M059J (cell line): ENCODE measurements at places on chromosomes 1 and 21. TPM values are rescaled to one million over a fixed set of nuclear protein-coding genes. Genes with fewer than 3 reads are reported as not detected.

DNA sequence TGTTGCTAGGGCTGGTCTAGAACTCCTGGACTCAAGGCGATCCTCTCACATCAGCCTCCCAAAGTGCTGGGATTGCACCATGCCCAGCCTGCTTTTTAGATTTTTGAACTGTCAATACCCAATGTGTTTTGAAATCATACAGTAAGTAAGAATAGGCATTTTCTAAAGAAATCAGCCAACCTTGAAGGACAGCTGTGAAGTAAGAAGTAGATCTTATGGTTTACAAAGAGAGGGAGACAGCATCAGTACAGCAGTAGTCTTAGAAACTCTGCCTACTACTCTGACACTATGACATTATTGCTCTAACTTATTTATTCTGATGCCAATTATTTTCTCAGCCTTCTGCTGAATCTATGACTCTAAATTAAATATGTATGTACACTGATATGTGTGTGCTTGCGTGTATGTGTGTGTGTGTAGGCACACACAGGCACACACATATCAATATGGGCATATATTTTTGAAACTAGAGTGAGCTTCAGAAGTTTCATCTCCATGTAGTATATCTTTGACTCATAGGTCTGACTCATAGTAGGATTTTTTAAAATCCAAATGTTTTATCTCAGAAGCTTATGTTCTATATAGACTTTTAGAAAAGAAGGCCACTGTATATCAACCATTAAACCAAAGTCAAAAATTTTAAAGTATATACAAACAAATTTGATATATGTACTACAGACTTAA, 140.4 kb downstream of the COL24A1 start:
- no peak for DNase-seq

Gene LDLRAD1
- not detected in 2 replicates for total RNA-seq

- DNase-seq: peak; percentile 36
Measured at GRCh38 chr1:156859523-156860112, 701 bp upstream of the INSRR start.

DNA sequence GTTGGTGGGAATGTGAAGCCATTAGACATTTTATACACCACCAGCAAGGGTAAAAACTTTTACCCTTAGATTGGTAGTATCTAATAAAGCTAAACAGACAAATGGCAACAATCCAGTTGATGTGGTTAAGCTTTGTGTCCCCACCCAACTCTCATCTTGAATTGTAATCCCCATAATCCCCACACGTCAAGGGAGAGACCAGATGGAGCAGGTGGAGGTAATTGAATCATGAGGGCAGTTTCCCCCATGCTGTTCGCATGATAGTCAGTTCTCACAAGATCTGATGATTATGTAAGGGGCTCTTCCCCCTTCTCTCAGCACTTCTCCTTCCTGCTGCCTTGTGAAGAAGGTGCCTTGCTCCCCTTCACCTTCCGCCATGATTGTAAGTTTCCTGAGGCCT, 602.3 kb downstream of the NUF2 start:
- DNase-seq: no peak

DNA sequence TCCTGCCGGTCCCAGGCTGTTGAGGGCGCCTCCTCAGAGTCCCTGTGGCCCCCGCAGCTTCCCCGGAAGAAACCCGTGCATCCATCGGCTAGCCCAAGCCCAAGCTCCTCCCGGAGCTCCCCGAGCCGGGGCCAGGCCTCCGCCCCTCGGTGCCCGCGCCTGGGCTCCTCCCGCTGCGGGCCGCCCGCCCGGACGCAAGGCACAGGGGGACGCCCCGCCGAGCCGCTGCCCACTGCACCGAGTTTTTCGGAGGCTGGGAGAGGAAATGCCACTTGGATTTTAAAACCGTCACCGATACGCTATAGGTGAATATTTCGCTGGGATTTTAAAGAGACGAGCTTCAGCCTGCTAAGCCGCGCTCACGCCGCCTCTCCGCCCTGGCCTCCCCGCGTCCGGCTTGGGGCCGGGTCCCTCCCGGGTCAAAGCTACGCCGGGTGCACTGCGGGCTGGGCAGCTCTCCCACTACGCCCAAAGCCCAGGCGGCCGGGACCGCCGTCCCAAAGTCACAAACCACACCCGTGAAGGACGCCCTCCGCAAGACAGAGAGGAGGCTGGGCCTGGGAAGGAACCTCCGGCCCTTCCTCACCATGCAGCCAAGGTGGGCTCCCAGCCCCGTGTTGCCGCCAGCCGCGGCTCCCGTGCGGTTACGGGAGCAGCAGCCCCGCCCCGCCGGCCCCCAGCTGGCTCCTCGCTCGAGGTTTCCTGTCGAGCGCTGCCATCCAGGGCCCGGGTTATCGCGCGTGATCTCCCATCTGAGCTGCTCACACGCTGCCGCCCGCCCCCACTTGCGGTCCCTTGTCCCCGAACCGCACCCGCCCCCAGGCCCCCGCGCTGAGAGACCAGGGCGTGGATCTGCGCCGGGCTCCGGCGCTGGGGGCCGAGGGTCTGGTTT, 63.2 kb downstream of the CD247 start:
- DNase-seq: peak; percentile 59

Gene NLRP3
- total RNA-seq: 7.4 and 9.2 TPM in 2 replicates

Gene FLG2
- not detected in 2 replicates for total RNA-seq

- DNase-seq: no peak
Measured at GRCh38 chr1:57605933-57606332, 182.1 kb upstream of the DAB1 start.

- peak; percentile 61 for DNase-seq
Measured at GRCh38 chr1:43729816-43730463, 22.6 kb downstream of the ST3GAL3 start.

Gene NFASC
- 17.6 and 24.1 TPM in 2 replicates for total RNA-seq

- no peak for DNase-seq
Measured at GRCh38 chr1:21383785-21384401, 56.0 kb upstream of the NBPF3 start.

- DNase-seq: peak; percentile 71
Measured at GRCh38 chr21:34630536-34631143, 15.7 kb upstream of the RCAN1 start.

Gene NPPA
- total RNA-seq: not detected in 2 replicates
